HCT116 (cell line): ENCODE measurements at places on chromosomes 5 and 9. TPM values are rescaled to one million over a fixed set of nuclear protein-coding genes. Genes with fewer than 3 reads are reported as not detected.
A peak's percentile ranks its signal among the peaks of the same experiment; 100 is the strongest.

The ECSCR gene
- not detected for total RNA-seq

The EFNA5 gene
- total RNA-seq, result 0.22 TPM

The SLC9A3 gene
- total RNA-seq, result 1.5 TPM

The BTNL8 gene
- not detected for total RNA-seq

The CENPH gene
- 23.4 TPM for total RNA-seq

The ENTPD2 gene
- 32.5 TPM for total RNA-seq

DNA sequence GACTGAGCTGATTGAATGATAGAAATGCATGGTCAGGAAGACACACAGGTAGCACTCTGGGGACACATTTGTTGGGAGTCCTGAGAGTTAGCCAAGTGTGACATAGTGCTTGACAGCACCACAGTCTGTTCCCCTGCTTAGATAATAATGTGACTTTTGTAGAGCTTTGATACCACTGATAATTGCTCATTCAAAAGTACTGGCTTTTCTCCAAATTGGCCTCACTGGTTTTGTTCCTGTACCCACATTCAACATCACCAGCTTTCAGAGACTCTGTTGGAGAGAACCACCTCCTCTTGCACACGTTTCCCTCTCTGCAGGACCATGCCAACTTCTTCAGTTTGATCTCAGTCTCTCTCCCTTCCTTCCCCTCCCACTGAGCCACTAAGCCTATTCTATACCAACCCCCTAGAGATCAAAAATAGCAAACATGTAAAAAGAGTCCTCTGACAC lies 52.5 kb upstream of the IL7R start:
- DNase-seq, result no peak

DNA sequence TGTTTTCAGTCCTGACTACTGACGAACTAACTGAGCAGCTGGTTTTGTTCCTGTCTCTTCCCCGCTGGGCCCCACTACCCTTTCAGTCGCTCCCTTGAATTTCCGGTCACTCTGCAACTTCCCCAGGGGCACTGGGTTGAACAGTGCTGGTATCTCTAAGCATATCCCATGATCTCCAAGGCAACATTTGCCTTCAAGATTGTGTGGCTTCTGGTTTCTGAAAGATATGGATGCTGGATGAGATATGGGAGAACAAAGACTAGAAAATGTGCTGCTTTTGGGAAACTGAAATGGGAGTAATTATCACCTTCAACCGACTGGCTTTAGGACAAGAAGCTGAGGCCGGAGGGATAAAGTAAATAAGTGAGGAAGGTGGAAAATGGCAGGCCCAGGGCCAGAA lies 258.2 kb upstream of the PIK3R1 start:
- no peak for DNase-seq

DNA sequence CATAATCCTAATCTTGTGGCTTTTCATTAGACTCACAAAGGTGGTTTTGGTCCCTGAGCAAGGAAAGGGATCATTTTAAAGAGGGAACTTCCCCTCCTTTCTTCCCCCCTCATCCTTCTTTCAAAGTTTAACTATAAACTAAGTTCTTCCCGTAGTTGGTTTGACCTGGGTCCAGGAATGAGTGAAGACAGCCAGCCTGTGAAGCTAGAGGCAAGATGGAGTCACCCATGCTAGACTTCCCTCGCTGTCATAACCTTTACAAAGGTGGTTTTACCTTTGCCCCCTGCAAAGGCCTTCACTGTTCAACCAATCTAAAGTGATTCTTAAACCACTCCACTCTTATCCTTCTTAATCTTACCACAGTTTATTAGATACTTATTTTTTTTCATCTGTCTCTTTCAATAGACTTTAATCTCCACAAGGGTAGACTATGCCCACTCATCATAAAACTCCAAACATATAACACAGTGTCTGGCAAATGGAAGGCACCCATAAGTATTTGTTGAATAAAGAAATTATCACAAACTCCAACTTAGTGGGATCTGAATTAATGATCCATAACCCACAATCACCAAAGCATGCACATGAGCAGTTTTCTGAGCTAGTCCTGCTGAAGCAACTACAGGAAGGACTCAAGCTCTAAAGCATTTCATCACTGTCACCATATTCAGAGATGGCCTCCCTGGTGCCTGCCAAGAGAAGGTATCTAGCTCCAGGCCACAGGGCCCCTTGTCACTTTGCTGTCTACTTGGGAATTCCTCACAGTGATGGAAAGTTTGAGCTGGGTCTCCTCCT lies 369.0 kb downstream of the SPOCK1 start:
- no peak for DNase-seq

DNA sequence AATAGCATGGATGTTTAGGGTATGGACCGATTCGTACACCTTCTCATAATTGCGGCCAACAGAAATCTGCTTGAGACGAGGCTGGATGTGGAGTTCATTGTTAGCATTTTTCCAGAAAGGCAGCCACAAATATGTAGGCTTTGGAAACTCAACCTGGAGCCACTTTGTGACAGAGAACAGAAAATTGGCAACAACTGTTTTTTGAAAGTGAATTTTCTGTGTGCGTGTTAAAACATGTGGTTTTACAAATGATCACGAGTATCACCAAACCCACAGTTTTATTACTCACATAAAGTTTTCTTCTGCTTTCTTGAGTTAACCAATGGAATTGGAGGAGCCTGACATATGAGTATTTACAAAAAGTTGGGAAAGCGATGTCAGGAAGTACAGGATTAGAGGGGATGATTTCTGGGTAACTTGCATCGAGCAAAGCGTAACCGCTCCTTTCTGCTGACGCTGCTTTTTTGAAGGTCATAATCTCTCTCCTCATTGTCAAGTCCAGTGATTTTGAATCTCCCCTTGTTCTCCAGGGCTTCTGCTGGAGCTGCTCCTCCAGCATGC lies 138.5 kb upstream of the TAF11L2 start:
- DNase-seq, result no peak

DNA sequence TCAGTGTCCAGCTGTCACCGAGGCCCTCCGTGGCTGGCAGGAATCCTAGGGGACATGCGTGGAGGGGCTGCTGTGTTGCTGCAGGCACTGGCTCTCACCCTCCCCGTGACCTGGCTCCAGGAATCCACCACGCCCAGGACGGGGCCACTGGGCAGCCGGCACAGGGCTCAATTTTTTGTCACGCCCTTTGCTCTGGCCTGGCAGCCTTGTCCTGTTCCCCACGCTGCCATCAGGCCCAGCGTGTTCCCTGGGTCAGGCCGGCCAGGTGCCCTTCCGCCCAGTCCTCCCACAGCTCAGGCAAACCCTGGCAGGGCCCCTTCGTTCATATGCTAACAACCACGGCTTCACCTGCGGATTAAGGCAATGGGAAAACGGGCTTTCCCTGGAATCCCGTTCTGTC lies 37.3 kb downstream of the PROP1 start:
- DNase-seq, result no peak

GRCh38 chr5:151596828-151597539 lies 5.9 kb upstream of the FAT2 start:
- no peak for DNase-seq

DNA sequence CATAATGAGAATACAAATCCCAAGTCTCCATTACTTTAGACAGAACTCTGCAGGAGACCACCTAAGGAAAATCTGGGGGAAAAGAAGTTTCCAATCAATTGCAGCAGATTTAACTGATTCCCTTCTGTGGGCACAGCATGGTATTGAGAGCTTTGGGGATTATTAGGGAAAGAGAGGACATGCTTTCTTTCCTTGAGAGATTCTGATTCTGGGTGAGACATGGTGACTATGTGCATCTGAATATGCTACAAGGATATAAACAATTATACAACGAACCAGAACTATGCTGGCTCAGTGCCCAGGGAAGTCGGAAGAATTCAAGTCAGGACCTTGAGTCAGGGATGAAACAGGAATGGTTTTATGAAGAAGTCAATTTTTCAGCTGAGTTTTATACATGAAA lies 183.7 kb downstream of the PDE4D start:
- DNase-seq, result no peak

- DNase-seq, result peak; percentile 42
These were observed 6.3 kb downstream of the RMI1 start for GRCh38 chr9:83986765-83987401.

- no peak for DNase-seq
These were observed 262.3 kb downstream of the TAF11L14 start for GRCh38 chr5:17896605-17897004.

- no peak for DNase-seq
These were observed 490.8 kb downstream of the RASEF start for GRCh38 chr9:82572146-82572545.

DNA sequence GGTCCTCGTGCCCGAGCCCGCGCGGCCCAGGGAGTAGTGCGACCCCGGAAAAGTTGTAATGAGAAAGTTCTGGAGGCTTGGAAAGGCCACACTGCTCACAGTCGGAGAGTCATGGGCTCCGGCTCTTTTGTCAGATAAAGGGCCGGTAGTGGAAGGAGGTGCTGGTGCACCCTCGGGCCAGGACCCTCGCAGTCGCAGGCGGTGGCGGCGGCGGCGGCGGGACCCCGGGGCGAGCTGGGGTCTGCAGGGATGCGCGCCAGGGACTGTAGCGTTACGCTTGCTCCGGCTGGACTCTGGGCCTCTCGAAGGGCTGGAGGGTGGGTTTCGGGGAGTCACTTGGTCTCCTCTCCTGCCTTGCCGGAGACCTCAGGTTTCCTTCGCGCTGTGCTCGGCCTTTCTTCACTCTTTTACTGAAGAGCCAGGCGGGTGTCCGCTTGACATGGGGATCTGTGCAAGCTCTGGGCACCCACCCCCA lies 1.5 kb downstream of the RORB start:
- no peak for DNase-seq

DNA sequence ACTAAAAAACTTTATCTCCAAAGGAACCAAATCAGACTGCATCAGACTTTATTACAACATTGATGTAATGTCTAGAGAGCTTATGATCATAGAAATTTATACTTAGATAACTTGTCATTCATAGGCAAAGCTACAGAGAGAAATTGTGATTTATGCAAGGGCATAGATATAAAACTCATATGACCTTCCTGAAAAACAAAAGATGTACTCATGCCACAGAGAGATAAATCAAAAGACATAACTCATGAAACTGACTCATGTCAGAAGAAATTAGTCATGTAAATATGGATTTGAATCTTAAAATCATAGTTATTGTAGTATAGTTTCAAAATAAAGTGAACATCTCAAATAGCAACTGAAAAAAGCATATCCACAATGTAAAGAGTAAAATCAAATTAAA lies 186.2 kb downstream of the GABBR2 start:
- DNase-seq, result no peak

DNA sequence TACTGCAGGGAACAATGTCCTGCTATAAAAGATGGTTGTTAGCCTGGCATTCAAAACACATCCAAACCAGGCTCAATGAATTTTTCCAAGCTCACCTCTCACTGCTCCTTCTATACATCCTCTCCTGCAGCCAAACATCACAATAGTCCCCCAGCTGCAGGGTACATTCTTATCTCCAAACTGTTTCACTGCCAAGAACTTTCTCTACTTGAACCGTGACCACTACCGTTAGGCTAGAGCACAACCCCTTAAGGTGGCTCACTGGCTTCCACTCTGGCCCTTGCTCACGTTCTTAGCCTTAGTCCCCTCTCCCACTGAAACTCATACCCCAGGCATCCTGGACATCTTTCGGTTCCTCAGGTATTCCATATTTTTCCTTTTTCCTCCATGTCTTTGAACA lies 29.0 kb upstream of the ANXA6 start:
- no peak for DNase-seq

GRCh38 chr5:159206368-159206767 lies 3.0 kb downstream of the RNF145 start:
- no peak for DNase-seq
